ENCODE measurements at places on chromosomes 4 and X. TPM values are rescaled to one million over a fixed set of nuclear protein-coding genes. Genes with fewer than 3 reads are reported as not detected.

Gene RPL39
- total RNA-seq: 669 TPM

DNA sequence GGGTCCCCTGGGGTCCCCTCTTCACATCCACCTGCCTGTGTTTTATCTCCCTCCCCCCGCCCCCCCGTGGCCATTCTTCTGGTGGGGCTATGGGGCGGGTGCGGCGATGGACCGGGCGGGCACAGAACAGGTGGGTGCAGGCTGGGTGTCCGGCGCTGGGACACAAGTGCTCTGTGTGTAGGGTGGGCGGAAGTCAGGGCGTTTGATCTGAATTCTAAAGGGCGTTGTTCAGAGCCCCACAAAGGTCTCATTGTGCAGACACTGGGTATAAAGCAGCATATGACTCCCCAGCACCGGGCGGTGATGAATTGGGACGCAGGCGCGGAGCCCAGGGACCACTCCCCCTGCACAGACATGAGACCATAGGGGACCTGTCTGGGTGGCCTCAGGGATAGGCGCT is at the start of gene GJB1:
GJB1 (plus strand) TSS at position 296 of the 400 bp plus-strand sequence. CDS start 484 bp downstream, outside the sequence.
- DNase-seq: no peak

DNA sequence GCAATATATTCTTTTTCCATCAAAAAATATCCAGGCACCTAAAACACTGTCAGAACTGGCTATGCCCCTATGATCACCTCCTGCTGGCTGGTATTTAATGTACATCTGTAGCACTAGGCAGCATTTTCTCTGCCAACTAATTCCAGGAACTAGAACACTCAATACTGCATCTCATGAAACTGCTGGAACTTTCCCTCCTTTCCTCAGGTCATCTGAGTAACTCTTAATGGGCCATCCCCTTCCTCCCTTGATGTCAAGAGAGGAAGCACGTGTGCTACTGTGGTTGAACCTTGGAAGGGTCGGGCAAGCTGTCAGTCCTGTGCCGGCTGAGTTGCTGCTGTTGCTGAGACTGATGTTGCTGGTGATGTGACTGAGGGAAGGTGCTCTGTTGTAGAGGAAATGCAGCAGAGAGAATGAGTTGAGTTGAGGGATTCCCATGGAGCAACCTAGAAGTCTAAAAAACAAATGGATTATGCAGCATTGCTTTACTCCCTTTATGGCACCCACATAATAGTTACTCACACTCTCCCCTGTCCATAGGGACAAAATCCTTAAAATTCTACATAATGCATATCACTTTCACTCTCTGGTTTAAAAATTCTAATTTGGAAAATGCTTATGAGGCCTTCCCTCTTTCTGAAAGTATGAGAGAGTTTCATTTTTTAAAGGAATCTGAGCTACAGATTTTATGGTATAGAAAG is 39.5 kb downstream of the TMEM165 start:
- no peak for DNase-seq

DNA sequence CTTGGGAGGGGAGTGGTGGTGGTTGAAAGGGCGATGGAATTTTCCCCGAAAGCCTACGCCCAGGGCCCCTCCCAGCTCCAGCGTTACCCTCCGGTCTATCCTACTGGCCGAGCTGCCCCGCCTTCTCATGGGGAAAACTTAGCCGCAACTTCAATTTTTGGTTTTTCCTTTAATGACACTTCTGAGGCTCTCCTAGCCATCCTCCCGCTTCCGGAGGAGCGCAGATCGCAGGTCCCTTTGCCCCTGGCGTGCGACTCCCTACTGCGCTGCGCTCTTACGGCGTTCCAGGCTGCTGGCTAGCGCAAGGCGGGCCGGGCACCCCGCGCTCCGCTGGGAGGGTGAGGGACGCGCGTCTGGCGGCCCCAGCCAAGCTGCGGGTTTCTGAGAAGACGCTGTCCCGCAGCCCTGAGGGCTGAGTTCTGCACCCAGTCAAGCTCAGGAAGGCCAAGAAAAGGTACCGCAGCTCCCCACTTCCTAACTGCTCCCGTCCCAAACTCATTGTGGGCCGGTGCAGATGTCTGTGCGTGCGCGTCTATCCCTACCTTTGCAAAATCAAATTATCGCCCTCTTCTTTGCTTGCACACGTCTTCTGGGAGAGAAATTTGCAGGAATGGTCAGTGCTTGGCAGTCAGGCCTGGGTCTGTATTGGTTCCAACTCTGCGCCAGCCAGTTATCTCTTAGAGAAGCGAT is 533 bp downstream of the IL15 start:
- peak; percentile 63 for DNase-seq

Gene ADGRG2
- total RNA-seq: 0.53 TPM

Gene GRK4
- total RNA-seq: 3.1 TPM

DNA sequence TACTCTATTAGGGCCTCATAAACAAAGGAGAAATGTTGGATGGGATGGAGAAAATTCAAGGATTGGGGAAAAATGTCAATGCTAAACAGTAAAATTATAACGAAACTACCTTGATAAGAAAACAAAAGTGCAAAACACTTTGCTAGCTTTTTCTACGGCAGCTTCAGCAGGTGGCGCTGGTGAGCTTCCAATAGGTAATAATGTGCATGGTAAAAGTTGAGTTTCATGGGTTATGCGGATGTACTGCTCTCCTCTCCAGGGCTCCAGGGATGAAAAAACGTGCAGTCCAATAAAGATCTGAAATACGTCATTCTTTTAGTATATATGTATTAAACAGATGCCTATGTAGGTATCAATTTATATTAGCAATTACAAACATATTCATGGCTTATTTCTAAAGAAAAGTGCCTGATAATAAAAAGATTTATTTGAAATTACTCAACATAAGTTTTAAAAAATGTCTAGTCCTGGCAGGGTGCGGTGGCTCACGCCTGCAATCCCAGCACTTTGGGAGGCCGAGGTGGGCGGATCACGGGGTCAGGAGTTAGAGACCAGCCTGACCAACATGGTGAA is 239.6 kb downstream of the GRXCR1 start:
- no peak for DNase-seq

DNA sequence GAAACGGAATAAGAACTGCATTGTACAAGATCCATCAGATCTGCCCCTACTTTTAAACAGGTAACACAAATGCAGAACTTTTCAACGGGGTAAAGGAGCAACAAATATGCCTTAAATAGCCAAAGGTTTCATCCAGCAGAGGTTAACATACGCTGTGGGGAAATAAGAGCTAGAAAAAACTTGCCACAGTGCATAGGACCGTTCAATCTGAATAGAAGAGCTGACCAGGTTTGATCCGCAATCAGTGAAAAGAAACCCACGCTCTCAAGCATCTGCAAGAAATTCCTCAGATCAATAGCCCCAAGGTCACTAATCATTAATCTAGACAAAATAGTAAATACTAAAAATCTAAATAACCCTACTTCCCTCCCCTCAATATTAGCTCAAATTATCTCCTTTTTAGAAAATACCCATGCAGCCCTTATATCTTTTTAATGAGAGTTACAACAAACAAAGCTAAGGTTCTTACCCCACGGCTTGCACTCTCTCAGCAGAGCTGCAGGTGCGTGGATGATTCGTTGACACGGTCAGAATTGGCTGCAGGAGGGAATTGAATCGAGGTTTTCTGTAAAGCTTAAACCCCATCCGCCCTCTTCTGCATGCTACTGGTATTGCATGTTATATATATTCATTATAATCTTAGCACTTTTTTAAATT is at the start of gene TLR10:
TLR10 (minus strand) TSS at position 539 of the 657 bp plus-strand sequence. CDS start 7,400 bp downstream, outside the sequence.
- DNase-seq: peak; percentile 63

Gene FREM3
- total RNA-seq: not detected

DNA sequence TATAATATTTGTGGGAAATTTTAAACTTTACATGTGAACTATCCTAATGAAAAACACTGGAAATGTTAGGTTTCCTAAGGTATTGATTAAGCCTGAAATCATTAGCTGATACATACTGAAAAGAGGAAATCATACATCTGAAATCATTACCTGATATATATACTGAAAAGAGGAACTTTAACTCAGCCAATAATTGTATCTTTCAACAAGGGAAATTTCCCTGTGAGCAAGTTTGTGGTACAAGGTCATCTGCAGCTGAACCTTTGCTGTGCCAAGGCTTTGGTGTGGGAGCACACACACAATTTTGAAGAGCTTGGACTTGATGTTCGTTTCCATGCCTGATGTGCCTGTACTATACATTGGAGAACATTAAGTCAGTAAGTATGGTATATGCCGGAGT is 131.9 kb upstream of the USP9X start:
- no peak for DNase-seq

DNA sequence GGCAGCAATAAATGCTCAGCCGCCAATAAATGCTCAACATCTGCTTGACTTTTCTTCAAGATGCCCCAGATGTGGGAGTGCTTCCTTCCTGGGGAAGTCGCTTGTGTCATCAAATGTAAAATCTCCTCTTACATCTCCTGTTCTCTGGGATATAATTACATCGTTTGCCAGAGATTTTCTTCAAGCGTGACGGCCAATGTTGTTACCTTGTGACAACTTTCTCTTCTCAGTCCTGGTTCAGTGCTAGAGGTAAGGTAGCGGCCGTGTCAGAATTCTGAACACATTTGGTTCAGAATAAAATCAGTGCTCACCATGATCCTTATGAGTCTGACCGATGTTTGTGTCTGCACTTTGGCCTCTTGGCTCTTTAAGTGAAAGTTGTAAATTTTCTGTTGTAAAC is 102.5 kb downstream of the ASMT start:
- DNase-seq: no peak

- no peak for DNase-seq
Observed at GRCh38 chrX:12700745-12701144, 90.5 kb upstream of the PRPS2 start.

- no peak for DNase-seq
Observed at GRCh38 chr4:71293705-71294104, 45.1 kb upstream of the SLC4A4 start.

Gene ALB
- total RNA-seq: 80,887 TPM

GRCh38 chrX:48684134-48684533 is 535 bp downstream of the WAS start:
- DNase-seq: no peak

Gene USP17L19
- not detected for total RNA-seq

Gene TMSB15B
- not detected for total RNA-seq

DNA sequence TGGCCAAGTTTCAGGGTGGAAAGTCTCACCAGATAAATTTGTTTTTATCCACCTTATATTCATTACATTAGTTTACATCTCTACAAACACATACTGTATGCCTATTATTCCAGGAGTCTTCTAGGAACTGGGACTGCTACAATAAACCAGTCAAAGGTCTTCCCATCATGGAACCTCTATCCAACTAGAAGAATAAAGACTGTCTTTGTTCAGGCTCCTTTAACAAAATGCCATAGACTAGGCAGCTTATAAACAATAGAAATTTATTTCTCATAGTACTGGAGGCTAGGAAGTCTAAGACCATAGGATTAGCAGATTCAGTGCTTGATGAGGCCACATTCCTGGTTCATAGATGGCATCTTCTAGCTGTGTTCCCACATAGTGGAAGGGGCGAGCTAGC is 61.6 kb downstream of the PACRGL start:
- no peak for DNase-seq

Gene RAI2
- 1.2 TPM for total RNA-seq

DNA sequence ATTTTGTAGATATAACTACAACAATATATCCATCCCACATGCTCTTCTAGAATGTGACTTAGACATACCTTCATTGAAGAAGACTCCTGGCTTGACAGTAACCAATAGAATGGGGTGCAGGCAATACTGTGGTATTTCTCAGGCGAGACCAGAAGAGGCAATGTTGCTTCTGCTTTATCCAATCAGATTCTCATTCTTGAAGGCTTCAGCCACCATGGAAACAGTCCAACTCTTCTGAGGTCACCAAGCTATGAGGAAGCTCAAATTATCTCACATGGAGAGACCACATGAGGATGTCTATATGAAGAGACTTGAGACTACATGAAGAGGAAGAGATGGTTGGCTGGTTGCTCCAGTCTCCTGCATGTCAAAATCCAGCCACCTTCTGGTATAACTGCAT is 469.9 kb downstream of the PCDH10 start:
- DNase-seq: no peak

All from right lobe of liver (tissue), 6 donors.